ENCODE measurements at places on chromosomes 7 and 10.

GRCh38 chr7:141103847-141104429 is 30.1 kb downstream of the TMEM178B start:
- H3K4me3 ChIP-seq = no peak overlapping the region
- H3K36me3 ChIP-seq = no peaks in the 10 kb centered on the region
- H3K27me3 ChIP-seq = no peaks in the 10 kb centered on the region
- no peak overlapping the region for H3K27ac ChIP-seq
- no peak for DNase-seq
- no peaks in the 10 kb centered on the region for H3K4me1 ChIP-seq

DNA sequence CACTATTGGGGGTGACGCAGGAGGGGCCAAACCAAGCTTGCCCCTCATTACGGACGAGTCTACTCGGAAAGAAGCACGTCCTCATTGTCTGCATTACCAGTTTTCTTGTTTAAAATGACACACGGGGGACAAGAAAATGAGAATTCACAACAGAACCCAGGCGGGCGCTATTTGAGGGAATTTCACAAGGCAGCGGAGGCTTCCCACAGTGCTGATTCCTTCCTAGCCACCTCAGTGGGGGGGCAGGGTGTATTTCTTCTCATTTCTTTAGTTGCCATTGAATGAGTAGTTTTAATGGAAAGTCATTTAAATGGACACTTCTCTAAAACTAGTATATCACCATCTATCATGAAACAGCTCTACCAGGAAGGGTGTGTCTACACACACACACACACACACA is 42.9 kb downstream of the NRAP start:
- no peak for DNase-seq
- no peaks in the 10 kb centered on the region for H3K4me1 ChIP-seq
- H3K4me3 ChIP-seq = no peak overlapping the region

DNA sequence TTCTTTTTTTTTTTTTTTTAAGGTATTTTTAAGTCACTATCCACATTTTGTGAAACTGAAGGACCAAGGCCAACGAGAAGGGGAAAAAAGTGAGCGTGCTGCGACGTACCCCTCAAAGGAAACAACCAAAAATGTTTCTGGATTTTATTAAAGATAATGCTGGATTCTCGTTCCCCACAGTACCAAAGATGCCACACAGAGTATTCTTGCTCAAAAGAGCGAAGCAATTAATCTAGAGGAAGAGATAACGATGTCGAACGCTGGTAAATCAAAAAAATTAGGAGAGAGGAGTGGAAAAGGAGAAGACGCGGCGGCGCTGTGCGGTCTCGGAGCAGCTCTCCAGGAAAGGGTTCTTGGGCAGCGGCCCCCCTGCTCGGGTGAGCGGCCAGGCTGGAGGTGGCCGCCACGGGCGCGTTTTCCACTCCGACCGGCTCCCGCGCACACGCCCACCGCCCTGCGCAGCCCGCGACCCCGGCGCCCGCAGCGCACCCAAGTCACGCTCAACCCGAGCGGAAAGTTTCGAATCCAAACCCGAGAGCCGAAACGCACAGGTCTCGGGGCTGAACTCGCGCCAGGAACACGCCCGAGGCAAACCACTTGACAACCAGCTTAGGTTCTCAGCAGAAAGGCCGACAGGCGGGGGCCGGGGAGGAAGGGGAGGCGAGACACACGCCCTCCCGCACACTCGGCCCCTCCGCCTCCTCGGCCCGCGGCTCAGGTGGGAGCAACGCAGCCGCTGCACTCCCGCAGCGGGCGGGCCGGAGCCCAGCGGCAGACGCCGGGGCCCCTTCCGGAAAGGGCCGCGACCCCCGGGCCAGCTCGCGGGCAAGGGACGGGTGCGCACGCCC is 989 bp downstream of the SRPK2 start:
- H3K27ac ChIP-seq = peak overlapping the region; percentile 43
- no peak for DNase-seq
- no peaks in the 10 kb centered on the region for H3K27me3 ChIP-seq
- H3K36me3 ChIP-seq = peaks cover 2% of the 10 kb centered on the region
- peaks cover 7% of the 10 kb centered on the region for H3K4me1 ChIP-seq
- peak overlapping the region; percentile 78 for H3K4me3 ChIP-seq

GRCh38 chr10:99548041-99548530 is 15.3 kb downstream of the NKX2-3 start:
- no peak for DNase-seq
- H3K4me3 ChIP-seq = no peak overlapping the region
- H3K27ac ChIP-seq = no peak overlapping the region

DNA sequence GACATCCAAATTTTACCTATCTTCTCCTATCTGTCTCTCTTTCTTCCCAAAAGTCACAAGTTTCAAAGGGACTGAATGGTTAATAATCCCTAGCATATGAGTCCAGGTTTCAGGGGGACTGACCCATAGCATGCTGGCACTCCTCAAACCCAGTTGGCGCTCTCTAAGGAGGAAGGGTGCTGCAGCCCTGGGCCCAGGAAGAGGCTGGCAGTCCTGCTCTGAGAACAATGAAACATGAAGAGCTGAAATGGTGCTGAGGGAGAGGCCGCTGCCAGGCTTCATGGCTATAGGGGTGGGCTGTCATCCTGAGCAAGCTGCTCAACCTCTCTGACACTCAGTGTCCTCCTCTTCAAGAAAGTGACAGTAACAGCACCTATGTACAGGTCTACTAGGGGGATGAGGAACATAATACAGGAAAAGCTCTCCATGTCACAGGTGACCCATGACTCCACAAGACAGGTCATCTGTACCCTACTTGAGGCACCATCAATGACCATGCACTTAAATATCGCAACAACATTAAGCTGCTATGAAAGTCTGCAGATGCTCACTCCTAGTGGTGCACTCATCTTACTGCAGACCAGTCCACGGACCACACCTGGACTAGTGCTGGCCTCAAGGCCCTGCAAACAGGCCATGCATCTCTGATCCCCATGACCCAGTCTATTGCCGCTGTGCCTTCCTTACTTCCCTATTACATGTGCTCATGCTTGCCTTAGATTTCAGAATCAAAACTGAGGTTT is 17.0 kb downstream of the COBL start:
- no peak overlapping the region for H3K4me3 ChIP-seq
- peaks cover 10% of the 10 kb centered on the region for H3K4me1 ChIP-seq
- H3K27me3 ChIP-seq = no peaks in the 10 kb centered on the region
- DNase-seq = no peak
- H3K36me3 ChIP-seq = no peaks in the 10 kb centered on the region

DNA sequence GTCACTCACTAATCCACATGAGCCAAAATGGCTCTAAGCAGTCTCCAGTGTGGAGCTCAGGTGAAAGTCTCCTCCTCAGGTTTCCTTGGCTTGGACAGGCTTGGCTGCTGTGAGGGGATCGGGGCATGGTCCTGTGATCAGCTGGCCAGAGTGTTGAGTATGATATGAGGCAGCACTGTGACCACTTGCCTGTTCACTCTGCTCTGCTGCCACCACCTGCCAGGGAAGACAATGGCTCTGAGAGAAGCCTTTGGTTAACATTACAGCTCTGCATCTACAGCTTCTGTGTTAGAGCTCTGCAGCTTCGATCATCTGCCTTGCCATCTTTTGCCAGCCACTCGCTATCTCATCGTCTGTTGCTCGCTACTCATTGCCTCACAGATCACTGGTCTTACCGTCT is 20.1 kb upstream of the PTN start:
- no peak overlapping the region for H3K27ac ChIP-seq
- H3K27me3 ChIP-seq = no peaks in the 10 kb centered on the region
- H3K36me3 ChIP-seq = no peaks in the 10 kb centered on the region

- H3K27me3 ChIP-seq = no peaks in the 10 kb centered on the region
- no peaks in the 10 kb centered on the region for H3K36me3 ChIP-seq
- DNase-seq = no peak
- no peak overlapping the region for H3K27ac ChIP-seq
These were observed 55.5 kb upstream of the LRGUK start for GRCh38 chr7:134071355-134072331.

Measured in keratinocyte (primary cell).